Left cardiac atrium (tissue), 4 donors: ENCODE measurements at places on chromosomes 3 and 15.

DNA sequence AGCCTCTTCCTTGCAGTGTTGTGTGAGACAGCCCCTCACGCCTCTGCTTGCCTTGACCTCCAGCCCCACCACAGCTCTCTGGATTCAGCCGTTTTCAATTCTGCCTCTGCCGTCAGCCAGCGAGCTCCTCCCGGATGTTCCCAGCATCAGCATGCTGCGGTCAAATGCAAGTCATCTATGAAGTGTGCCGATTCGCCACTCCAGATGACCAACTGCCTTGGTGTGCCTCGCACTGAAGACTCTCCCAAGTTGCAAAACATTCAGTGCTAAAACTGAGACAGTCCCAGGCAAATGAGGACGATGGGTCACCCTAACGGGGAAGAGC, 30.6 kb upstream of the RASA2 start:
- DNase-seq = peak; percentile 39

GRCh38 chr3:158713094-158713499, 19.2 kb downstream of the RARRES1 start:
- DNase-seq = peak; percentile 78

DNA sequence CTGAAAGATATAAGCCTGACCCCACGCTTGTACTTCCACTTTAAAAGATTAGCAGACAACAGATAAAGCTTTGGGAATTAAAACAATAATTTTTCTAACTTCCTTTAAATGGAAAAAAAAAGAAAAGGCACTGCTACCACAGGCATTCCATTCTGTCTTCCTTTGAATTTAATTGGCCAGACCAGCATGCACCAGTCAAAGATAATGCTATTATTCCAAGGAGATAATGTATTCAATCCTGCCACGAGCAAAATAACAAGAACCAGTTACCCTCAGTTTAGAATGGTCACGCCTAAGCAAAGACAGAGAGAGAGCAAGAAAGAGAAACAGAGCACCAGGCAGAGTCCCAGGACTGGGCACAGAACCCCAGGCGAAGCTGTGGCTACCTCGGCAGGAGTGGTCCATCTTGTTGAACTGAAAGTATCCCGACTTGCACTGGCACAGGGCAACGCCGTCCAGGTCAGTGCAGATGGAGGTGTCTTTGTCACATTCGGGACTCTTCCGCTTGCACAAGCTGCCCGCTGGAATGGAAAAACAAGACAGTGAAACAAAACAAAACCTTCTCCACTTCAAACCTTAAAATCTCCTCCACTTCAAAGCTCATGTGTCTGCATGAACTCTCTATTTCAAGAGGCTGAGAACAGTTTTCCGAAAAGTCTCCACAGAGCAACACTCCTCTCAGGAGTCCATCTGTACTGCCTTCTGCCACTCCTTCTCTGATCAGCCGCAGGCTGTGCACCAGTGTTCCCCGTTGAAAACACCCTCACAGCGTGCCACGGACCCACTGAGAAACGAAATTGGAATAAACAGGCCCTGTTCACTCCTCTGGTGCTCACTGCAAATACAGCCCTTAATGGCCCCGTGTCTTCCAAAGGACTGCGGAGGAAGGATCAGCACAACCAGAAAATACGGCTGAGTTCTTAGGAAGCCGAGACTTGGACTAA, 58.2 kb downstream of the HEG1 start:
- no peak for DNase-seq

GRCh38 chr15:92407916-92408315, 14.2 kb downstream of the ST8SIA2 start:
- DNase-seq = no peak

DNA sequence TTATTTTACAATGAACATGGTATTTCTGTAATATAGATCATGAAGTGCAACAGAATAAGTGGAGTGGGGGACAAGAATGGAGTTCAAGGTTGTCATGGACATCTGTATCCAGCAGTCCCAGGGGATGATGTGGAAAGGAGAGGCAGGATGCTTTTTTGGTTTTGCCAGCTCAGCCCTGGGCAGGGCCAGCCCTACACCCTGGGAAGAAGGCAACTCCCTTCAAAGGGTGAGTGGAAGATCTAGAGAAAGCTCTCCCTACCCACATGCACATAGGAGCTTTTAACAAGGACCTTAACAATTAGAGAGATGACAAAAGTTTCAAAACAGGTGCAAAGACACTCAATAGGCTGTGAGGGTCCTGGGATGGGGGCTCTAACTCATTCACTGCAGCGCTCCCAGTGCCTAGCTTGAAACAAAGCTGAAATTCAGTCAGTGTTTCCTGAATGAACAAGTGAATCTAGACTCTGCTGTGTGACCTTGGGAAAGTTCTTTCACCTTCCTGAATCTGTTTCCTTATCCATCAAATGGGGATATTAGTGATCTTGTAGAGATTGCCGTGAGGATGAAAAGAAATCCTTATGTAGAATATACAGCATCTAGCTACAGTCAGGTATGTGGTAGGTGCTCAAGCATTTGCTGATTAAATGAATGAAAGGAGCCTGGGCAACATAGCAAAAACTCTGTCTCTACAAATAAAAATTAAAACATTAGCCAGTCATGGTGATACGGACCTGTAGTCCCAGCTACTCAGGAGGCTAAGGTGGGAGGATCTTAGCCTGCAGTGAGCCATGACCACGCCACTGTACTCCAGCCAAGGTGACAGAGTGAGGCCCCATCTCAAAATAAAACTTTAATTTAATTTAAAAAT, 14.3 kb downstream of the BHLHE40 start:
- DNase-seq = no peak

DNA sequence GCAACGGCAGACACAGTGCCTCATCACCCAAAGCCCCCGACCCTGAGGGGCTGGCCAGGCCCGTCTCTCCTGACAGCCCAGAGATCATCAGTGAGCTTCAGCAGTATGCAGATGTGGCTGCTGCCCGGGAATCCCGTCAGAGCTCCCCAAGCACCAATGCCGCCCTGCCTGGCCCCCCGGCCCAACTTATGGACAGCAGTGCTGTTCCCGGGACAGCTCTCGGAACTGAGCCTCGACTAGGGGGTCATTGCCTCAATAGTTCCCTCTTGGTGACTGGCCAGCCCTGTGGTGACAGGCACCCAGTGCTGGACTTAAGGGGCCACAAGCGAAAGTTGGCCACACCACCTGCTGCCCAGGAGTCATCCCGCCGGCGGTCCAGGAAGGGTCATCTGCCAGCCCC, 8.6 kb upstream of the TEX264 start:
- no peak for DNase-seq

GRCh38 chr3:966341-966740, 126.5 kb upstream of the CNTN6 start:
- no peak for DNase-seq

DNA sequence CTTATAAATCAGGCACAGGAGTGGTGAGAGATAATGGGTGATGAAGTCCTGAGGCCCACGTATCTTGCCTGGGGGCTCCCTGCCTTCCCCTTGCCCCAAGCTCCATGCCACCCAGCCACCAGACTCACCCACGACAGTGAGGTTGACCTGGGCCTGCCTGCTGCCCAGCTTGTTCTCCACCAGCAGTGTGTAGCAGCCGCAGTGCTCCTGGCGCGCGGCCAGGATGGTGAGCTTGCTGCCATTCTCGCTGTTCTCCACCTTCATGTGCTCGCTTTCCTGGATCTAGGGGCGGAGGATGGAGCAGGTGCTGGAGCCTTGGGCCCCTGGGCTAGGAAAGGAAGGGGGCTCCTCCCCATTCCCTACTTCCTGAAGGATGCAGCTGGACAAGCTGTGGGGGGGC, 79.1 kb upstream of the HACD2 start:
- no peak for DNase-seq

DNA sequence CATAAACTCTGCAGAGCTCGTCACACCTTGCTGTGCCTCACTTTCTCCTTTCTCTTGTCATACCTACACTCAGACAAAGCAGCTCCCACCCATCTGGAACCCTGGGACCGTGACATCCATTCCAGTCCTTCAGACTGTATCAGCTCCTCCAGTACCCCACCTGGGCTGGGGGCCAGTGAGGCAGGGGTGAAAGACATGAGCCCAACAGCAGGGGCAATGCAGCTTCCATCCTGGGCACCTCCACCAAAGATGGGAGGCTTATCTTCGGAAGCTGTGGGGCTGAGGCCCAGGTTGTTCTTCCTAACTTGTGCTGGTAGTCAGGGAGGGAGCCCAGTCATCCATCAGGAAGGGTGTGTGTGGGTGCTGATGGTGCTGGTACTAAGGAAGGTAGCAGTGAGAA, 109.2 kb downstream of the EEFSEC start:
- DNase-seq = no peak

GRCh38 chr3:10702961-10703740, 112.9 kb upstream of the SLC6A11 start:
- DNase-seq = no peak

DNA sequence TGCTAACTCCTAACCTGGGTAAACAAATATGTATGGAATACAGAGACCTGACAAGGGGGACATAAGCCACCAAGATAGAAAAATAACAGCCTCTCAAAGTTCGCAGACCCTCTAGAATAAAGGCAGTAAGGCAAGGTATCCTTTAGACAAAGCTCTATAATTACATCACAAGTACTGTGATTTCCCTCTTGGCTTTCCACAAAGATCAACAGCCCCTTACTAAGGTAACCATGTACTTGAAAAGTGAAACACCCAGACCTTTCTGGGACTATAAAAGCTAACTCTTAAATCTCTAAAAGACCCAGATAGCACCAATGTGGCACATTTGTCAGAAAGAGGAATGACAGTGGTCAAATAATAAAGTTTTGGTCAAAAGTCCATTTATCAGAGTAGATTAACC, 51.9 kb downstream of the TBL1XR1 start:
- no peak for DNase-seq

DNA sequence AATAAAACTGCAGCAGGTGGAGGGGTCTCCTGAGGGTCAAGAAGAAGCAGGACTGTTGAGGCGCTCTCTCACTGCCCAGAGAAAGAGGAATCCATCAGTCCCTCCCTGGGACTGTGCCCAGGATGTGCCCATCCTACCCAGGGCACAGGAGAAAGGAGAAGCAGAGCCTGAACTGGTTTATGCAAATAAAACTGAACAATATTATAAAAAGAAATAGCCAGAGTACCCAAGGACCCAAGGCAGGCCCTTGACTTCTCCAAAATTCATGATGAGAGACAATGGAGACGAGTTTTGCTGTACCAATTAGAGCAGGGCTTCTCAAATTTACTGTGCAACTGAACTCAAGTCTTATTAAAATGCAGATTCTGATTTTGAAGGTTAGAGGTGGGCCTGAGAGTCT, 211.0 kb downstream of the IGSF11 start:
- DNase-seq = no peak

- no peak for DNase-seq
Measured at GRCh38 chr3:74302969-74303368, 311.5 kb downstream of the CNTN3 start.

GRCh38 chr3:87771337-87772192, 287.2 kb downstream of the CGGBP1 start:
- peak; percentile 20 for DNase-seq
